Naive thymus-derived CD4-positive, alpha-beta T cell (primary cell): ENCODE measurements at places on chromosomes 1 and 21. TPM values are rescaled to one million over a fixed set of nuclear protein-coding genes. Genes with fewer than 3 reads are reported as not detected.
A peak's percentile ranks its signal among the peaks of the same experiment; 100 is the strongest.

- no peak overlapping the region for H3K4me3 ChIP-seq
- H3K4me1 ChIP-seq, result no peaks in the 10 kb centered on the region
- no peaks in the 10 kb centered on the region for H3K36me3 ChIP-seq
- H3K27me3 ChIP-seq, result no peaks in the 10 kb centered on the region
Measured at GRCh38 chr1:179058487-179059483, 23.1 kb upstream of the TOR3A start.

The TRIM17 gene
- total RNA-seq, result 1.00 TPM

DNA sequence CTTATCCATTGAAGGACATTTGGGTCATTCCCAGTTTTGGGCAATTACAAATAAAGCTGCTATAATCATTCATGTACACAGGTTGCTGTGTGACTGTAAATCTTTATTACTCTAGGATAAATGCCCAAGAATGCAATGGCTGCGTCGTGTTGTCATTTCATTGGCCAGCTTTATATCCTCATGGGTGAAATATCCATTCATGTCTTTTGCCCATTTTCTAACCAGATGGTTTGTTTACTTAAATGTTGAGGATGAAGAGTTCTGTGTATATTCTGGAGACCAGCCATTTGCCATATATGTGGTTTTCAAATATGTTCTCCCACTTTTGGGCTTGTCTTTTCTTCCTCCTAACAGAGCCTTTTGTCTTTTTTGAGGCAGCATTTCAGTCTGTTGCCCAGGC lies 25.3 kb downstream of the TRIM11 start:
- no peaks in the 10 kb centered on the region for H3K4me1 ChIP-seq
- no peak for DNase-seq
- H3K4me3 ChIP-seq, result no peak overlapping the region
- no peaks in the 10 kb centered on the region for H3K27me3 ChIP-seq
- no peaks in the 10 kb centered on the region for H3K36me3 ChIP-seq
- no peak overlapping the region for H3K27ac ChIP-seq

The SYT6 gene
- total RNA-seq, result not detected

The CLDN17 gene
- total RNA-seq, result not detected

- H3K4me1 ChIP-seq, result no peaks in the 10 kb centered on the region
- no peaks in the 10 kb centered on the region for H3K36me3 ChIP-seq
- H3K27me3 ChIP-seq, result no peaks in the 10 kb centered on the region
- no peak for DNase-seq
- H3K4me3 ChIP-seq, result no peak overlapping the region
- no peak overlapping the region for H3K27ac ChIP-seq
Measured at GRCh38 chr1:92442351-92442750, 44.4 kb downstream of the GFI1 start.

The ALX3 gene
- not detected for total RNA-seq

The HSF2BP gene
- 1.4 TPM for total RNA-seq

GRCh38 chr1:166978821-166979220 lies 3.5 kb upstream of the ILDR2 start:
- no peaks in the 10 kb centered on the region for H3K36me3 ChIP-seq
- H3K4me1 ChIP-seq, result peaks cover 4% of the 10 kb centered on the region
- no peaks in the 10 kb centered on the region for H3K27me3 ChIP-seq
- DNase-seq, result no peak

The ADIPOR1 gene
- total RNA-seq, result 51.9 TPM

The AIRE gene
- total RNA-seq, result not detected

GRCh38 chr1:76225526-76225925 lies 151.0 kb downstream of the ST6GALNAC3 start:
- no peaks in the 10 kb centered on the region for H3K36me3 ChIP-seq
- H3K4me1 ChIP-seq, result no peaks in the 10 kb centered on the region
- H3K27me3 ChIP-seq, result no peaks in the 10 kb centered on the region
- H3K27ac ChIP-seq, result no peak overlapping the region
- no peak overlapping the region for H3K4me3 ChIP-seq

GRCh38 chr1:160129046-160129445 lies 13.5 kb downstream of the ATP1A2 start:
- H3K27me3 ChIP-seq, result no peaks in the 10 kb centered on the region
- no peak overlapping the region for H3K27ac ChIP-seq
- DNase-seq, result no peak

DNA sequence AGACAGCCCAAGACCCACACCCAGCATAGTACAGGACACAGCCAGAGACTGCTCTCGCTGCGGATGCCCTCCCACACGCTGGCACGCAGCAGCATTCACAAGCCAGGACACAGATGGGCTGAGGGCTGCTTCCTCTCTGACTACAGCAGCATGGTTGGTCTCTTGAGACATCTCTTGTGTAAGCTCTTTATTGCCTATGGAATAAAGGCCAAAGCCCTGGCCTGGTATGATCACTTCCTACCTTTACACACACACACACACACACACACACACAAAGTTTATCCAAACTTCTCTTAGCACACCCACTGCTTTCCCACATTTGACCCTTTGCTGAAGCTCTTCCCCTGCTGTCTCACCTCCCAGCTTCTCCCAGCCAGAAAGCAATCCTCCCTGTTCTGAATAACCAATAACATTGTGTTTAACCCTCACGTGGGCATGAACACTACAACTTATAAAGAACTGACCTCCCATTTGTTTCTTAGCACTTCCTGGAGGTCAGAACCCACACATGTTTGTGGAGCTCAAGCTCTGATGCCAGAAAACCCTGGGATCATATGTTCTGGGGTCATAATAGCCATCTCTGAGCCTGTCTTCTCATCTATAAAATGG lies 1.2 kb upstream of the LUZP1 start:
- peak overlapping the region; percentile 5 for H3K27ac ChIP-seq
- peaks cover 16% of the 10 kb centered on the region for H3K4me1 ChIP-seq
- peak; percentile 14 for DNase-seq
- no peak overlapping the region for H3K4me3 ChIP-seq
- no peaks in the 10 kb centered on the region for H3K27me3 ChIP-seq

- H3K36me3 ChIP-seq, result no peaks in the 10 kb centered on the region
- no peak overlapping the region for H3K4me3 ChIP-seq
- no peaks in the 10 kb centered on the region for H3K4me1 ChIP-seq
- no peak for DNase-seq
- no peak overlapping the region for H3K27ac ChIP-seq
Measured at GRCh38 chr1:208326033-208326432, 81.8 kb upstream of the PLXNA2 start.

DNA sequence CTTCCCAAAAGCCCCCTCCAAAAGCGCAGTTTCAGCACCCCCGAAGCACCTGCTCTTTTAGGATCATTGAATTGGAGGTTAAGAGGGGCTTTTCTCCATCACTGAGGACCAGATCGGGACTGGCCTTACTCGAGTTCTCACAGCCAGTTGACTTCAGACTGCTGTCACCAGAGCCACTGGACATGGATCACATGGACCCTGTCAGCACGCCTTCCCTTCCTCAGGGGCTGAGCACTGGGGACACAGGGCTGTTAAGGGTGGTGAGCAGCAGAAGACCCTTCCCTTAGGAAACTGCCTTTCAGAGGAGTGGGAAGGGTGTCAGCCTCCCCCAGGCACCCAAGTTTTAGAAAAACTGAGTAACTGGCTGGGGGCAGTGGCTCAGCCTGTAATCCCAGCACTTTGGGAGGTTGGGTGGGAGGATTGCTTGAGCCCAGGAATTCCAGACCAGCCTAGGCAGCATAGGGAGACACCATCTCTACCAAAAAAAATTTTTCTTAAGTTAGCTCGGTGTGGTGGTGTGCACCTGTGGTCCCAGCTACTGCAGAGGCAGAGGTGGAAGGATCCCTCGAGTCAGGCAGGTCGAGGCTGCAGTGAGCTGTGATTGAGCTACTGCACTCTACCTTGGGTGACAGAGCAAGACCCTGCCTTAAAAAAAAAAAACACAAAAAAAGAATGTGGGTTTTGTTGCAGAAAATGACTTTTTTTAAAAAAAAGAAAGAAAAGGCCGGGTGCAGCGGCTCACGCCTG lies 584 bp upstream of the FGR start:
- no peak overlapping the region for H3K27ac ChIP-seq
- no peak for DNase-seq
- peaks cover 38% of the 10 kb centered on the region for H3K4me1 ChIP-seq
- H3K36me3 ChIP-seq, result no peaks in the 10 kb centered on the region
- no peak overlapping the region for H3K4me3 ChIP-seq

The ATAD3C gene
- total RNA-seq, result 1.3 TPM

GRCh38 chr1:205049479-205049878 lies 6.5 kb downstream of the CNTN2 start:
- no peaks in the 10 kb centered on the region for H3K36me3 ChIP-seq
- H3K4me1 ChIP-seq, result no peaks in the 10 kb centered on the region
- DNase-seq, result no peak
- H3K27me3 ChIP-seq, result no peaks in the 10 kb centered on the region

The HTR1D gene
- not detected for total RNA-seq

GRCh38 chr1:87902830-87903229 lies 574.1 kb downstream of the LMO4 start:
- H3K27me3 ChIP-seq, result peaks cover 4% of the 10 kb centered on the region
- H3K4me1 ChIP-seq, result no peaks in the 10 kb centered on the region
- no peak for DNase-seq
- H3K4me3 ChIP-seq, result no peak overlapping the region

GRCh38 chr21:39441502-39442475 lies 3.8 kb downstream of the LCA5L start:
- H3K4me3 ChIP-seq, result no peak overlapping the region
- no peak for DNase-seq
- no peak overlapping the region for H3K27ac ChIP-seq
- no peaks in the 10 kb centered on the region for H3K27me3 ChIP-seq
- no peaks in the 10 kb centered on the region for H3K36me3 ChIP-seq
- H3K4me1 ChIP-seq, result peaks cover 13% of the 10 kb centered on the region
